Stimulated activated CD4-positive, alpha-beta T cell treated with anti-CD3 and anti-CD28 coated beads, Interleukin-1b, Interleukin-23, amount 100 ng/mL, for 24 hours (primary cell): ENCODE measurements at places on chromosomes 6 and 20.

- no peak for DNase-seq
Measured at GRCh38 chr6:45185403-45186251, 142.5 kb upstream of the RUNX2 start.

- DNase-seq: no peak
Measured at GRCh38 chr20:16474363-16474762, 98.9 kb downstream of the KIF16B start.

DNA sequence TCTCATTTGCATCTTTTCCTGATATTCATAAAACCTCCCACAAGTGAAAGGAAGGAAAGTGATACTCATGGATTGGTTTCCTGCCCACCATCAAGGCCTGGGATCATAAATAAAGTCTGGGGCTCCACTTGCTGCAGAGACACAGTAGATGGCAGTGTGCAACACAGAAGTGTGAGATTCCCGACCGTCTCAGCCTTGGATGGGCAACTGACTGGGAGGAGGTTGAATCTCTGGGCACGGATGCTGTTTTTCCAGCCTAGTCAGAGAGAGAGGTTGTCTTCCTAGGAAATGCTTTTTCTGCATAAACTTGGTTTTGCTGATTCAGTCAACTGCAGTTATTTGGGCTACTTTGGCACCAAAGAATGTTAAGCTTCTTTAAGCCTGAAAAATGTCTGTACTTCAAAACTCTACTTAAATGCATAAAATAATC is 9.9 kb upstream of the RFPL4B start:
- DNase-seq: no peak

DNA sequence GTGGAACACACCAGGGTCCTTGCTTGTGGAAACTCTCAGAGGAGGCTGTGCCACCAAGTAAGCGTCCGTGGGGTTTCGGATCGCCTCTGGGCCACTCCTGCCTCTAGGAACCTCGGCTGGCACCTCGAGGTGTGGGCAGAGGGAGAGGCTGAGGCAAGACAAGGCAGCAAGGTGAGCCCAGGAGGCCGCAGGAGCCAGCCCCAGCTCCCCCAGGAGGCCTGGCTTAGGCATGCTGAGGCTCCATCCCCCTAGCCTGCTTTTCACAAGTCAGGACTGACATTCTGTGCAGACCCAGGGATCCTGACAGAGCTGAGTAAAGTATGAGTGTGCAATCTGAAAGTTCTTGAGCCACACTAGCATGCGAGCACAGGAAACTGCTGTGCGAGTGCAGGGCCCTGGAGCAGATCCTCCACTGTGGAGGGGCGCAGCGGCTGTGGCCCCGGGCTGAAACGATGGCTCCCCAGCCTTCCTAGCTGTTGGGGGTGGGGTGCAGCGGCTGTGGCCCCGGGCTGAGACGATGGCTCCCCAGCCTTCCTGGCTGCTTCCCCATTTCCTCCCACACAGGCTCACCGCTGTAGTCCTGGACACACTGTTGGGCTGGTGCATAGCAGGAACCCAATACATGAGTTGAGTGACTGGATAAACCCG is 75.2 kb upstream of the CD93 start:
- no peak for DNase-seq

- no peak for DNase-seq
Measured at GRCh38 chr6:104642871-104643270, 216.8 kb downstream of the HACE1 start.

DNA sequence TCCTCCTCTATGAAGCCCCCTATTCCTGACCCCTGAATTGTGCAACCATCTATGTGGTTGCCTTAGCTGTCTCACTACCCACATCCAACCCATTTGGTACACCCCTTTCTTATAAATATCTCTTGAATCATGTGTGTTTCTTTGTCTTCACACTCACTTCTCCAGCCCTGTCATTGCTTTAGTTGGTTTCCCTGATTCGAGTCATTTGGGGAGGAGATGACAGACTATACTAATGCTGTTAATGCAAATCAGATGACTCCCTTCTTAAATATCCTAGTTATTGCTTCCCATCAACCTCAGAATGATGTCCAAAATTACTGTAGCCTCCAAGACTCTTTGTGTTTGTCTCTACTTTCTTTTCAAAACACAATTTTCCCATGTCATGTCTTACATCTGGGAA is 23.0 kb downstream of the SLC35D3 start:
- no peak for DNase-seq

DNA sequence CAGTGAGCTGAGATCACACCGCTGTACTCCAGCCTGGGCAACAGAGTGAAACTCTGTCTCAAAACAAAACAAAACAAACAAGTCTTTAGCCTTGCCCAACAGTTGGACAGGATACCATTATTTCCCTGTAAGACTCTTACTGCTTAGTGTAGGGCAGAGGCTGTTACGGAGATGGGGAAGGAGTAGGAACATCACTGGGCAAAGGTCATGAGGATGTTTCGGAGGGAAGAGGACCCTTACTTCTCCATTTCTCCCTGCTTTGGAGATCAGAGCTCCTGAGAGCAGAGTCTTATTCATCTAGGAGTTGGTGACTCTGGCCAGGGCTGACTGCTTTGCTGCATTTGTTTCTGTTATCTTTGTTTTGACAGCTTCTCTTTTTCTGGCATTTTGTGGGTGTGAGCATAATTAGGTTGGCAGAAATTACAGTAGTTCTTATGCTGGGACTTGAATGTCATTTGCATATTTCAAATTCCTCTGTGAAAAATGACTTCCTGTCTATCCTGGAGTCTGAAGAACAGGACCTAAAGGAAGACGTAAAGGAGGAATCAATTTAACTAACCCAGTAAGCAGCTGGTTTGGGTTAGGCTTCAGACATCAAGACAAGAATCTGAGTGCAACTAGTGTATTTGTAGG is 89.0 kb downstream of the CDS2 start:
- DNase-seq: no peak

GRCh38 chr6:135440087-135440792 is 57.3 kb downstream of the AHI1 start:
- DNase-seq: no peak

DNA sequence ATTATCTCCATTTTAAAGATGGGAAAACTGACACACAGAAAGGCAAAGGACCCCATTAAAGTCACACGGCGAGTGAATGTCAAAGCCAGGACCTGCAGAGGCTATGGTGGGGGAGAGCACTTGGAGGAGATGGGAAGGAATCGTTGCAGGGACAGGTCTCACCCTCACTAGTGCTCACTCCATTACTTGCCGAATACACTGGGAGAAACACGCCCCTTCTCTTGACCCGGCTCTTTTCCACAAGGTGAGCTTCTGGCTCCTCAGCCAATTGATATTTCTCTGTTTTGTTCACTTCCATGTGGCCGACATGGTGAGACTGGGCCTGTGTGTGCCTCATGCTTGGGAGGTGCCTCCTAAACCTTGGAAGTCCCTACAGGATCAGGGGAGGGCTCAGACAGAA is 117.8 kb upstream of the KCNG1 start:
- no peak for DNase-seq

GRCh38 chr20:59299945-59300332 is 472 bp upstream of the EDN3 start:
- no peak for DNase-seq

- DNase-seq: no peak
Measured at GRCh38 chr6:146543211-146543939, at the start of gene RAB32. Gene RAB32, plus strand, starts transcription at chr6:146543833. Its CDS starts 39 bp downstream, at chr6:146543872.

DNA sequence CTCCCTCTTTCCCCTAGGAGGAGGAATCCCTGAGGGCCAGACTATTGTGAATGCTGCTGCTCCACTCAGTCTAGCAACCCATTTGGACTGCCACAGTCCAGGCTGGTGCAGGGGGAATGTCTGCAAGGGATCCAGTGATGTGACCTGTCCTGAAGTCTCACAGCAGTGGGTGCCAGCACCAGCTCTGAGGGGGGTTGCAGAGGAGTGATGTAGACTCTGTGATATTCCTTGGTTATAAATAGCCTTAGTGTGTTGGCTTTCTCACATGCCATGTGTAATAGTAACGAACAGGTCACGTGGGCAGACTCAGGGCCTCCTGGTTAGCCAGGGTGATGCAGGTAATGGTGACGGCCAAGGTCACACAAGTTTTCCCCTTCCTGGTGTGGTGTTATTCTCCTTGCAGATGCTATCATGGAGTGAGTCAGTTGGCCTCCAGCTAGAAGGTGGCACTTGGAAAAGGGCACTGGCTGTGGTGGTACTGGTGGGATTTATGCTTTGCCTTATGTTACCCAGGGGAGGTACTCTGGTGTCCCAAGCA is 404.4 kb downstream of the UTRN start:
- DNase-seq: no peak

GRCh38 chr6:88865275-88865674 is 98.1 kb downstream of the RNGTT start:
- DNase-seq: no peak

- no peak for DNase-seq
Measured at GRCh38 chr6:6900569-6901204, 207.1 kb upstream of the RREB1 start.

DNA sequence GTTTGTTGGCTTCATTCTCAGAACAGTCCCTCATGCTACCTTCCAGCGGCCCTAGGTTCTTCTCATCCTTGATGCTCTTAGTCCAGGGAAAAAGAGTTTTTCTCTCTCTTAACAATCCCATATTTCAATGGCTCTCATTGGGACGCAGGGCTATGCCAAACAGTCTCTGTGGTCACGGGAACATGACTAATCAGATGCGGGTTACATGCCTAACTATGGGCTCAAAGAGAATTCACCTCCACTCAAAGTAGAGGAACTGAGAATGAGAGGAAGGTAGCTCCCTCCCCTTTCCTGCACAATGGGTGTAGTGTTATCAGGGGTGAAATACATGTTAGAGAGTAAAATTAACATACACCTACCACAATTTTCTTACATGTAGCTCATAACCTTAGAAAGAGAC is 18.1 kb upstream of the ATRN start:
- no peak for DNase-seq

GRCh38 chr6:33297406-33297955 is 1.3 kb downstream of the RGL2 start:
- DNase-seq: no peak

DNA sequence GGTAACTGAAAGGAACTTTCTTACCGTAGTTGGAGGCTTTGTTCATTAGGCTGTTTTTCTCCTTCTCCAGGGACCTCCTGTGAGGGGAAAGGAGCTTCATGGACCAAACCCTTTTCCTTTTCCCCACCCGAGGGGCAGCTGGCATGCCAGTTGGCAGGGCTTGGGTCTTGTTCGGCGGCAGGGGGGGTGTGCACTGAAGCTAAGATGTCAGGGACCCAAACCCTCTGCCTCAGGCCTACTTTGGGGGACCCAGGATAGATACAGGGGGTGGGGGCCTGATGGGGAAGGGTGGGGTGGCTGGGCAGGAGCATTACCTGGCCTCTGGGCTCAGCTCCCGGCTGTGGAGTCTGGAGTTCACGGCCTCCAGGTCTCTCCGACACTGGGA is 14.9 kb downstream of the CCDC167 start:
- DNase-seq: no peak

DNA sequence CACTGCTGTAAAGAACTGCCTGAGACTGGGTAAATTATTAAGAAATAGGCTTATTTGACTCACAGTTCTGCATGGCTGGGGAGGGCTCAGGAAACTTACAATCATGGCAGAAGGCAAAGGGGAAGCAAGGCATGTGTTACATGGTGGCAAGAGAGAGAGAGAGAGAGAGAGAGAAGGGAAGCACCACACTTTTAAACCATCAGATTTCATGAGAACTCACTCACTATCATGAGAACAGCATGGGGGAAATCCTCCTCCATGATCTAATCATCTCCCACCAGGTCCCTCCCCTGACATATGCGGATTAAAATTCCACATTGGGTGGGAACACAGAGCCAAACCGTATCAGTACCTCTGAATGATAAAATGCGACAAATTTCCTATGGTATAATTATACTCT is 203.9 kb upstream of the MARCKS start:
- no peak for DNase-seq

- no peak for DNase-seq
Measured at GRCh38 chr20:15318682-15319081, 981.3 kb upstream of the FLRT3 start.

GRCh38 chr6:115060581-115060980 is 717.8 kb upstream of the HS3ST5 start:
- no peak for DNase-seq

DNA sequence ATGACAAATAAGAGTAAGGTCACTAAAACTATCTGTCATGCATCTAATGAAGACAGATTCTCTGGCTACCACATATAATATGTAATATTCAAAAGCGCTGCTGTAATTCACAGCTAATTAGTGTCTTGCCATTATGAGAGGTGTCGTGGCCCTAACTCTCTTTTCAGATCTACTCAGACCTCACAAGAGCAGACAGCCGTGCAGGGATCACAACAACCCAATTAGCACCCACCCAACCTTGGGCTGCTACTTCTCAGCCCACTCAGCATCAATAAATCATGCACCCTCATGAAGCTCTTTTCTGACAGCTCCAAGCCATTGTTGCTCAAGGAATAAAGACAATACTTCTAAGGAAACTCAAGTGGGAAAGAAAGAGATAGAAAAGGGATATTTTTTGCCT is 61.5 kb downstream of the FRK start:
- DNase-seq: no peak

GRCh38 chr6:104855507-104855906 is 4.2 kb downstream of the HACE1 start:
- no peak for DNase-seq

GRCh38 chr6:98924647-98925046 is 23.1 kb downstream of the FBXL4 start:
- no peak for DNase-seq

GRCh38 chr6:151096255-151096612 is 143.5 kb upstream of the AKAP12 start:
- no peak for DNase-seq

DNA sequence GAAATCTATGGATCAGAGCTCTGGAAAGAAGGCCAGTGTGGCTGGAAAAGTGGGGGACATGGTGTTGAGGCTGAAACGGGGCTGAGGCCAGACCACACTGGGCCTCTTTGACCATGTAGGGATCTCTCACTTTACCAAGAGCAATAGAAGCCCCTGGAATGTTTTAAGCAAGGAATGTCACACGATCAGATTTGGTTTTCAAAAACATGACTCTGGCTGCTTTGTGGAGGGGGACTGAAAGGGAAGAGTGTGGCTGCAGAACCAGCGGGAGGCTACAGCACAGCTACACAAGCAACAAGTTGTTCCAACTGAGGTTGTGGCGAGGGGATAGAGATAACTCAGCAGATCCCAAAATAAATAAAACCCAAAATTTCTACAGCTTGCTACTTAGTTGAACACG is 346.0 kb downstream of the NRN1 start:
- no peak for DNase-seq

GRCh38 chr6:52288841-52289240 is 4.3 kb upstream of the MCM3 start:
- no peak for DNase-seq

- DNase-seq: no peak
Measured at GRCh38 chr6:8545336-8545735, 110.0 kb upstream of the SLC35B3 start.

- no peak for DNase-seq
Measured at GRCh38 chr20:309306-309840, 12.0 kb downstream of the ZCCHC3 start.

- no peak for DNase-seq
Measured at GRCh38 chr6:89623749-89624148, 14.8 kb downstream of the LYRM2 start.

GRCh38 chr6:3427687-3428085 is 29.2 kb downstream of the SLC22A23 start:
- no peak for DNase-seq
